ENCODE measurements at places on chromosomes 7 and 10.

- no peak for DNase-seq
Observed at GRCh38 chr7:49432254-49432653, 341.2 kb upstream of the VWC2 start.

GRCh38 chr10:32771217-32771616, 186.8 kb downstream of the ITGB1 start:
- no peak for DNase-seq

DNA sequence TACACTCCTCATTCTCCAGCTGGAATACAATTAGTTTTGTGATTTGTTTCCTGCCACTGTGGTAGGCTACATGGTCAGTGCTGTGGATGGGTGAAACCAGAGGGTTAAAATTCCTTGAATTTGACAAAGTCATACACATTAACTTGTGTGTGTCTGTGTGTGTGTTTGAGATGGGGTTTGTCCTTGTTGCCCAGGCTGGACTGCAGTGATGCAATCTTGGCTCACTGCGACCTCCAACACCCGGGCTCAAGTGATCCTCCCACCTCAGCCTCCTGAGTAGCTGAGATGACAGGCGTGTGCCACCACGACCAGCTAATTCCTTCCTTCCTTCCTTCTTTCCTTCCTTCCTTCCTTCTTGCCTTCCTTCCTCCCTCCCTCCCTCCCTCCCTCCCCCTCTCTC, 24.8 kb upstream of the GIMAP8 start:
- DNase-seq = no peak

GRCh38 chr10:75887992-75888680, 456.7 kb downstream of the LRMDA start:
- no peak for DNase-seq

DNA sequence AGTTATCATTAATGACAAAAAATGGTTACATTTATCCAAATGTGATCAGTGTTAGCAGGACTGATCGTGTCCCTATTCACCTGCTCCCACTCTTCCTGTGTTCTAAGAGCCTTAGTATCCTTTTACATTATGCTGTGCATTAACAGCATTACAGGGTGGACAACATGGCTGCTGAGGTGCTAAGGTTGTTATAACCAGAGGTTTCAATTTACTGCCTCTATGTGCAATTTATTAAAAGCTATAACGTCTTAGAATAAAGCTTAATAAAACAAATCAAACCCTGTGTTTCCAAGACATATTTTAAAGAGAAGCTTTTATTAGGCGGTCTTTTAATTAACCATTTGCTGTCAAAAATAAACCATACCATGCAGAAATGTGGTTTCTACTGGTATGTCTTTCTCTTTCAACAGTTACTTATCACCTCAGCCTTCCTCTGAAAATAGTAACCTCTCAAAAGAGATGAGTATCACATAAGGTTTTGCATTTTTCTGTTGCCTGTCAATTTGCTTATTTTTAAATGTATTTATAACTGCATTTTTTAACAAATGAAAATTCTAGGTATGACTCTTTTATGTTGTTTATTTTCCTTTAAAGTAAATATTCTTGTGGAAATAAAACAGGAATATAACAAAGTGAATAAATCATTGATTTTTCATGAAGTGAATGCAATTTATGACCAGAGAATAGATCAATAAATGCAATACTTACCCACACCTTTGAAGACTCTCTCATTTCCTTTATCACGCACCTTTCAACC, 849.8 kb upstream of the SORCS1 start:
- no peak for DNase-seq

DNA sequence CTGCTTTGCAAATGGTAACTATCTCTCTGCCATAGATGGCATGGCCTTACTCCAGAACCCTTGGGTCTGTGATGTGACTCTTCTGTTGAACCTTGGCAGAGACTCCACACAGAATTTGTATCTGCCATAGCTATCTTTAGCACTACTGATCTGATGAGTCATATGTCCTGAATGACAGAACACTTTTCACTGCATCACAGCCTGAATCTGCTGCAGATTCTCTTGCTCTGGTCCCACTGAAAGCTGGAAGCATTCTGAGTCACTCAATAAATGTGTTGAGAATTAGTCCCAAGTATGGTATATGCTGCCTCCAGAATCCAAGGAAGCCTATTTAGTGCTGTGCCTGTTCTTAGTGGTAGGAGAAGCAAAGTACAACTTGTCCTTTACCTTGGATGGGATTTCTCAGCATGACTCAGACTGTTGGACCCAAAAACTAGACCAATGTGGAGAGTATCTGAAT, 39.5 kb upstream of the ANKRD1 start:
- DNase-seq = no peak

DNA sequence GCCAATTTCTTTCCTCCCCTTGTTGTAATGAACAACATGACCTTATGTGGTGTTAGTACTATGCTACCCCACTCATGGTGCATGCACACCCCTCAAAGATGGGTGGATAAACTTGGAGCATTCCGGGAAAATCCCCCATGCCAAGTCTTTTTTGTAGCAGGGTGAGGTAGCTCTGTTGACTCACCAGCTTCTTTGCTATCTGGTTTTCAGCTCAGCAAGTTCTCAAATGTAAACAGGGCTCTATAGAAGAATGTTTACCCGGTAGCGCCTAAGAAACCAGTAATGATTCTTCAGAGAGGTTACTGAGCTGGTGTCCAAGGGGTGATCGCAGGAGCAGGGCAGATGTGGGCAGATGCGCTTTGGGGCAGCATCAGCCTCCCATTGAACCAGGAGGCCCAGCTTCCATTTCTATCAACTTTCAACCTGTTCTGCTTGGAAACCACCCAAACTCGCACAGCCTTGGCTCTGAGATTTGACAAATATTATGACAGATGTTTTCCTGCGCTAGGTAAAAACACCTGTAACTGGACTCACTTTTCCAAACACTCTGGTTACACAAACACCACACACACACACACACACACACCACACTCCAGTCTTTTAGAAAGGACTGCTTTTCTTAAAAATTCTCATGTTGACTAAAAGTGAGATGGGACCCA, 87.8 kb downstream of the ZRANB1 start:
- DNase-seq = no peak

GRCh38 chr10:15472008-15472407, 100.9 kb upstream of the FAM171A1 start:
- DNase-seq = no peak

- no peak for DNase-seq
Observed at GRCh38 chr7:7795203-7795602, 76.8 kb upstream of the RPA3 start.

DNA sequence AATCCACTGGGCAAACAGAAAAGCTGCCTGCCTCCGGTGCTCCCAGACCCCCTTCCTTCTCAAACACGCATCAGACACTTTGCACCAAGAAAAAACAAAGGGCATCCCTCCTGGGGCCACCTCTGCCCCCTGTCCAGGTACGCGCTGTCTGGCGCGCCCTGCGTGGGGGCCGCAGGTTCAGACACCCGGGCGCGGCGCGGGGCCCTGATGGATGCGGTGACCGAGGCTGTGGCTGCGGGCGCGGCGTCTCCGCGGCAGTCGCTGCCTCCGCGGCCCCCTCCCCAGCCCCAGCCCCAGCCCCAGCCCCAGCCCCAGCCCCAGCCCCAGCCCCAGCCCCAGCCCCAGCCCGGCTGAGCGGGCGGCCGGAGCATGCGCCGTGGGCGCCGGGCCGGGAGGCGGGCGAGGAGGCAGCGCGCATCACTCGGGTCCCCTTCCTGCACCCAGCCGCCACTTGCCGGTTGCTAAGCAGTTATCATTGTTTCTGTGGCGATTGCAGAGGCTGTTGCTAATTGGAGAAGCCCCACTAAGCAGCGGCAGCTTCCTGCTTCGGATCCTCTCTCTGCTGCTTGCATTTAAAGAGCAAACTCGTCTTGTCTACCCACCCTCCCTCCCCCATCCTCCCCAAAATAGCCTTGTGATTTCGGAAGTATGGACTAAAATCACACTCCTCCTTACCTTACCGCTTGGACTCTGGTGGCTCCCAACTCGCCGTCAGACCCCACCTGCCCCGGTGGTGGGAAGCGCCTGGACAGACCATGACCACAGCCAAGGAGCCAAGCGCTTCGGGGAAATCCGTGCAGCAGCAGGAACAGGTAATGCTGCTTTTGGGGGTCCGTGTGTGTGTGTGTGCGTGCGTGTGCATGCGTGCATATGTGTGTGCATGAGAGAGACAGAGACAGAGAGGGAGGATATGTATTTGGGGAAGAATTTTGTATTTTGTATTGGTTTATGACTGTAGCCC, 252.8 kb downstream of the DPP6 start:
- no peak for DNase-seq

DNA sequence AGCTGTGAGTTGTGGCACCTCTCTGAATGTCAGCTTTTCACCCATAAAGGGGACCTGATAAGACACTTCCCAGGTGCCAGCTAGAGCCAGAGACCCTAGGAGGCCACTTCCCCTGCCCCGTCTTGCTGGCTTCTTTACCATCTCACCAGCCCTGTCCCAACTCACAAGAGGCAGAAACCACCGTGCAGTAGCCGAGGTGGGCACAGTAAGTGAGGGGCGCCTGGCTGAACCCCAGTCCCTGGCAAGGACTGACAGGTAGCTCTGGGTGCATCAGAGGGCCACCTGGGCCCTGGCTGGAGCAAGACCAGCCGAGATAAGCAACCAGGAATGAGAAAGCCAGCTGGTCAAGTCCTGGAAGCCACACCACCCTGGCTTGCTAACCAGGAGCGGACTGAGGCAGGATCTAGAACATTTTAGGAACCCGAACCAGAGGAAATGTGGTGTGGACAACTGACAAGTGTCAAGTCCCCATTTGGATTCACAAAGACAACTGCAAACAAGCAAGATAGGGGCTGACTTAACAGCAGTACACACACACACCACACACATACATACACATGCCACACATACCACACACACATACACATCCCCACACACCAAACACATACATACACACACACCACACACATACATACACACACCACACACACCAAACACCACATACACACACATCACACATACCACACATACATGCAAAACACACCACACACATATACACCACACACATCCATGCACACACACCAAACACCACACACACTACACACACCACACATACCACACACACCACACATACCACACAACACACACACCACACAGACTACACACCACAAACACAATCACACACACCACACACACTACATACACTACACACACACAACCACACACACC, 20.8 kb downstream of the OGDHL start:
- DNase-seq = no peak

GRCh38 chr7:152145853-152146466, 120.5 kb downstream of the GALNT11 start:
- no peak for DNase-seq

- no peak for DNase-seq
Observed at GRCh38 chr10:110833234-110833940, 38.3 kb upstream of the PDCD4 start.
